Stimulated activated CD8-positive, alpha-beta memory T cell treated with anti-CD3 and anti-CD28 coated beads, Interleukin-2, amount 100 ng/mL, for 1 hour (primary cell): ENCODE measurements at places on chromosomes 7 and 10.

DNA sequence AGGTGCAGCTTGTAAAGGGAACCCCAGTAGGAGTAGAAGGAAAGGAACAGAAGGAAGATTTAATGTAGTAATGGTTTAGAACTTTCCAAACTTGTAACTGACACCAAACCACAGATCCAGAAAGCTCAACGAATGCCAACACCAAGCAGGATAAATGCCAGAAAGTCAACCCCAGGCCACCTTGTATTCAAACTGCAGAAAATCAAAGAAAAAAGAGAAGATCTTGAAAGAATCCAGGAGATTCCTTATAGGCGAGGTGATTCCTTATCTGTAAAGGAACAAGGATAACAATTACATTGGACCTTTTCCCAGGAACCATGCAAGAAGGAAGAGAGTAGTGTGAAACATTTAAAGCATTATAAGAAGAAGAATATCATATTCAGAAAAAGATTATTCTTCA lies 93.6 kb downstream of the NKX6-2 start:
- DNase-seq = no peak

DNA sequence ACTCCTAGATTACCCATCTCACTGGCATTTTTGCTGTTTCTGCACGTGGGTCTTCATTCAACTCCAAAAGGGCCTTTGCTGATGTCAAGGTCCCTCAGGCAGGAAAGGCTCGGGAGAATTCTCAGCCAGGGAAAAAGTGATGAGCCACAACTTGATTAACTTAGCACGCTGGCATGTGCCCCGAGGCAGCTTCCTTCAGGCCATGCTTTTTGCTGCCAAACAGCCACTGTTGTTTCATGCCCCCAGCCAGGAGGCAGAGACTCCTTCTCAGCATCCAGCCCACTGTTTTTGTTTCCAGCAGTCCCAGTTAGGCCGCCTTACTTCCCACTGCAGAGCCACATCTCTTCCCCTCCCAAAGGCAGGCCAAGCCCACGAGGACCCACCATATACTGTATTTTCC lies 266.5 kb upstream of the YAE1 start:
- no peak for DNase-seq

- no peak for DNase-seq
Measured at GRCh38 chr7:135683609-135684008, 21.3 kb downstream of the STMP1 start.

GRCh38 chr7:5607951-5608656 lies 173.4 kb downstream of the RNF216 start:
- no peak for DNase-seq

- no peak for DNase-seq
Measured at GRCh38 chr7:17233603-17234002, 64.8 kb upstream of the AHR start.

GRCh38 chr7:66937940-66938339 lies 16.9 kb downstream of the TMEM248 start:
- DNase-seq = no peak
